ENCODE measurements at places on chromosomes 2 and 18.

DNA sequence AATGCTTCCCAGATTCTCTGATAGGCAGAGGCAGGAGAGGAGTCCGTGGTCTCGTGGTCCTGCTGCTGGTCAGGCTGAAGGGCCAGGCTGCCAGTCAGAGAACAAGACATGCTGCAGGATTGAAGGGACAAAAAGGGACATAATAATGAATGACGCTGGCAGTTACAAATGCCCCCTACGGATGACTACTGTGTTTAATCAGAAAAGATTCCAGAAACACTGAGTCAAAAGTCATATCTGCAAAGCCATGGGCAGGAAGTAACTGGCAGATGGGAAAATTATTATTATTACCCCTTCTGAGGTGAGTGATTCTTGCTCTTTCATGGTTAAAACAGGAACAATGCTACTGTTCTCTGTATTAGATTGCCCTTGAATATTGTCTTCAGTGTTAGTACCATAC is 19.0 kb downstream of the LCT start:
- no peak for DNase-seq

GRCh38 chr2:235616885-235617284 is 123.0 kb downstream of the AGAP1 start:
- DNase-seq, result no peak

DNA sequence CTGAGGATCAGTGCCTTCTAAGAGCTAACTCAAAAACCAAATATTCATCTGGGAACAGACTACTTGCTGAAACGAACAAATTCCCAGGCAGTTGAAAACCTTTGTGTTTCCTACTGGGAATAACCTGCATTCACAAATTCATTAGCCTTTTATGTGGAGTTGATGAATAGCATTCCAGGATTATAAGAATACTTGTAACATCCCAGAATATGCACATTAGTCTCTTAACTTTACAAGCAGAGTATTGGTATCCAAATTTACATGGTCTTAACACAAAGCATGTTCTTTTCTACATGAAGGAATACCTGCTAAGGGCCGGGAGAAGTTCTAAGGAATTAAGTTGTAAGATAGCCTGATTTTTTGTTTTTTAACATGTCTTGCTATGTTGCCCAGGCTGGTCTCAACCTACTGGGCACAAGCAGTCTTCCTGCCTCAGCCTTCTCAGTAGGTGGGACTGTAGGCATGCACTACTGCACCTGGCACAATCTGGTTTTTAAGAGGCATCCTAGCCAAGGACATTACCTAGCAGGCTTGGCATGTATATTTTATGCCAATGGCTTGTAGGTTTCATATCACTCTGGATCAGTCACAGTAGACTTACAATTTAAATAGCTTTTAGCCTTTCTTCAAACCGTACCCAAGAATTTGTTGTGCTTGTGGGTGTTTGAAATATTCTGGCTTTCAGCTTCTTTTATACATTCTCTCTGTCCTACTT is 50.7 kb downstream of the MGAT5 start:
- DNase-seq, result no peak

DNA sequence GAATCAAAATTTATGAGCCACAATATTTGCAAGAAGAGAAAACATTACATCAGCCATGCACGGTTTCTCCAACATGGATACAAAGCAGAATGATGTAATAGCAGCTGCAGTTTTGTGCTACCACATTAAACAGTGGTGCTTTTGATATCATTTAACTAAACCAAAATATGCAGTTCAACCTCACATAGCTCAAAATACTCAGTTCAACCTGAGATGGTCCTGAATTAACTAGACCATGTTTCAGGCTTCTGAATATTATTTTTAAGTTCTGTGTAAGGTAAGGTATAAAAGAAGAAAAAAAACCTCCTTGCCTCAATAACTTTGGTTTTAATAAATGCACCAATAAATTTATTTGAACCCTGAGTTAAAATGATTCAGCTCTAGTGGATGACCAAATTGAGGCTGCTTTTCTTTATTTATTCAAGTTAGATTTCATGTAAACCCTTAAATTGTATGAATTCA is 18.8 kb upstream of the TSPYL6 start:
- no peak for DNase-seq

- DNase-seq, result no peak
These were observed 1934.7 kb upstream of the CELF4 start for GRCh38 chr18:39500306-39500705.

DNA sequence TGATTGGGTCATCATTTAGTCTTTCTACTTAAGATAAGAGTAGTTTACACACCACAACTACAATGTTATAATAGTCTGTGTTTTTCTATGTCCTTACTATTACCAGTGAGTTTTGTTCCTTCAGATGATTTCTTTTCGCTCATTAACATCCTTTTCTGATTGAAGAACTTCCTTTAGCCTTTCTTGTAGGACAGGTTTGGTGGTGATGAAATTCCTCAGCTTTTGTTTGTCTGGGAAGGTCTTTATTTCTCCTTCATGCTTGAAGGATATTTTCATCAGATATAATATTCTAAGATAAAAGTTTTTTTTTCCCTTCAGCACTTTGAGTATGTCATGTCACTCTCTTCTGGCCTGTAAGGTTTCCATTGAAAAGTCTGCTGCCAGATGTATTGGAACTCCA is 38.0 kb upstream of the SLC16A14 start:
- DNase-seq, result no peak

- no peak for DNase-seq
These were observed 234.0 kb downstream of the BCL2 start for GRCh38 chr18:63085611-63086010.

GRCh38 chr2:230007931-230008707 is 60.6 kb downstream of the SLC16A14 start:
- DNase-seq, result peak; percentile 41

GRCh38 chr2:96143231-96143847 is 1.9 kb downstream of the DUSP2 start:
- DNase-seq, result no peak

- DNase-seq, result no peak
These were observed 34.5 kb downstream of the GLI2 start for GRCh38 chr2:120770176-120770575.
